Transverse colon (tissue), 4 donors: ENCODE measurements at places on chromosomes 6 and 20. TPM values are rescaled to one million over a fixed set of nuclear protein-coding genes. Genes with fewer than 3 reads are reported as not detected.

Gene ESR1
- not detected for total RNA-seq

Gene PI16
- total RNA-seq, result 5.6 TPM

- H3K4me3 ChIP-seq, result no peak overlapping the region
- H3K27ac ChIP-seq, result peak overlapping the region; percentile 61
- no peaks in the 10 kb centered on the region for H3K27me3 ChIP-seq
These were observed 2.5 kb downstream of the LY6G6D start for GRCh38 chr6:31717499-31718222.

Gene OR2H2
- total RNA-seq, result not detected

GRCh38 chr6:138662471-138662870 is 111.1 kb upstream of the CCDC28A start:
- no peak overlapping the region for H3K4me3 ChIP-seq
- no peak overlapping the region for H3K27ac ChIP-seq
- no peaks in the 10 kb centered on the region for H3K4me1 ChIP-seq
- H3K27me3 ChIP-seq, result no peaks in the 10 kb centered on the region

DNA sequence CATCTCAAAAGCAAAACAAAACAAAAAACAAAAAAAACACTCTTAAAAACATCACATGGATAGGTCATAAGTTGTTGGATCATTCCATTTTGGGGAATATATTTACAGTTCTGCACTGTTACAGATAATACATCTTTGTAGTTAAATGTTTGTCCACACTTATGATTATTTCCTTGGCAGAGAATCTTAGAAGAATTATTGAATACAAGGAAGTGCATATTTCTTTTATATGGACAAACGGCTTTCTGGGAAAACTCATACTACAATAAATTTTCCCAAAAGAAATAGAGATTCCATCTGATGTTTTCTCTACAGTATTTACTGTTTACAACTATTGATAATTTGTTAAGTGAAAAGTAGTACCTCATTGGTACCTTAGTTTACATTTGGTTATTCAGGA is 33.8 kb downstream of the GMPR start:
- no peak overlapping the region for H3K4me3 ChIP-seq
- no peaks in the 10 kb centered on the region for H3K36me3 ChIP-seq
- H3K27ac ChIP-seq, result no peak overlapping the region
- peaks cover 2% of the 10 kb centered on the region for H3K4me1 ChIP-seq
